ENCODE measurements at places on chromosomes 5 and 9.

GRCh38 chr9:127903557-127904475 is 4.4 kb upstream of the ST6GALNAC6 start:
- DNase-seq, result peak; percentile 90

GRCh38 chr5:104178829-104179456 is 616.4 kb upstream of the NUDT12 start:
- DNase-seq, result peak; percentile 80

GRCh38 chr9:101462558-101462957 is 27.0 kb upstream of the ALDOB start:
- DNase-seq, result peak; percentile 79

DNA sequence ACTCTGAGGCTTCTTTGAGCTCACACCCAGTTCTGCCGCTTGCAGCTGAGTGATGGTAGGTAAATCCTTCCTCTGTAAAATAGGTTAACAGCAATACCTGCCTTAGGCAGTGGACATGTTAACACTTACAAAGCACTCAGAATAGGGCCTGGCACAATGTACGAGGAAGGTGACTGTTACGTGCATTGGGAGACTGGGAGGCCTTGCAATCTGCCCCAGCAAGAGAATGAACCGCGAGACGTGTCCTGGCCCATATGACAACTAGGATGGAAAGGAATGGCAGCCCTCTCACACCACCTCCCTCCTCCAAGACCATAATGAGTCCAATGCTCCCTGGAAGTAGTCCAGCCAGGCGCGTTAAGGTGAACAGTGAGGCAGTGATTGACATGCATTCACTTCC is 23.1 kb upstream of the AKNA start:
- DNase-seq, result no peak

- peak; percentile 31 for DNase-seq
Observed at GRCh38 chr5:179700401-179700918, 1.7 kb downstream of the CANX start.

DNA sequence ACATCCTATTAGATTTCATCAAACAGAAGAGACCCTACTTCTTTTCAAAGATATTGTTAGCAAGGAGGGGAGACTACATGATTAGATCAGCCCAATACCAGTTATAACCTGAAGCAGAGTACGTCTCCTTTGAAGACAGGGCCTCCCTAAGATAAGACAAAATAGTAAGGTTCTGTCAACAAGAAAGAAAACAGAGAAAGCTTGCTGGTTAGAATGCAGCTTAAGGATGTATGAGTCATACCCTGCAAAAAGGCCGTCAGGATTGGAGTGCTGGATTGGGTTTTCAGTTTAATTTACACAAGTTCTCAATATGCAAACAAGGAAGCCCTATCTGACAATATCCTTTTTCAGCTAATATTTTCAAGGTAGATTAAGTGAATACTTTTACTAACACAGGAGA is 1581.2 kb upstream of the WWC1 start:
- no peak for DNase-seq

DNA sequence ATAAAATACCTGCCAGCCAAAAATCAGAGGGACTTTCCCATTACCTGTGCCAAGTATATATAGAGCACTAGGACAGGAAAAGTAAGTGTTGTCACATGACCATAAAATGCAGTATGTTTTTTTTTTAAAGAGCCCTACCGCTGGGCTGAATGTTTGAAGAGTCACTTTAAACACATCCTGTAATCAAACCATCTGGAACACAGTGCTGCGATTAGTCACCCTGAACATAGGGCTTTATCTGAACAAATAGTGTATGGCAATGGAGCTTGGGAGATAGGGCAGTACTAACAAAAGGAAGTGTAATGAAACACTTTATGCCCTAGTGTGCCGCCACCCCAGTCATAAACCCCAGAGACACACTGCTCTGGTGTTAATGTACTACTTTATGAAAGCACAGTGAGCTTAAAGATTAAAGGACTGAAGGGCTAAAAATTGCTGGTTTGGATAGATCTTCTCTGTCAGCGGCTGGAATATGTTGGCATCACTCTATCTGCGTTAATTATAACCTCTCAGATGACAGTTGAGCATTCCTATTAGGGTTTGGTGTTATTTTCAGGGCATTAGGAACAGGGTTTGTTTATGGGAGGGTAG is 90.4 kb downstream of the ZNF608 start:
- no peak for DNase-seq

GRCh38 chr9:85640425-85640824 is 101.3 kb downstream of the AGTPBP1 start:
- DNase-seq, result no peak

GRCh38 chr5:43652537-43653302 is 49.7 kb downstream of the NNT start:
- no peak for DNase-seq

DNA sequence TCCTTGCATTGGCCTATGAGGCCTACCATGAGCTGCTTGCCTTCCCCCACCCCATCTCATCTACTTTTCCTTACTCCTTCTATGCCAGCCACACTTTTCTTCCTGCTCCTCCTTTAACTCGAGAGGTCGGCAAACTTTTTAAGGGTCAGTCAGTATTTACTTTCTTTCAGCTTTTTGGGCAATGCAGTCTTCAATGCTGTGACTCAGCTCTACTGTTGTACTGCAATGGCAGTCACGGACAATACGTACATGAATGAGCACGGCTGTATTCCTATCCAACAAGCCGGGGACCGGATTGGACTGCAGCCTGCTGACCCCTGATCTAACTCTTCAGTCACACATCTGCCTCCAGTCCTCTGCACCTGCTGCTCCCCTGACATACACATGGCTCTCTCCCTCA is 602 bp upstream of the ACTL7A start:
- no peak for DNase-seq

- no peak for DNase-seq
Observed at GRCh38 chr5:91109634-91110033, 273.5 kb downstream of the ARRDC3 start.

DNA sequence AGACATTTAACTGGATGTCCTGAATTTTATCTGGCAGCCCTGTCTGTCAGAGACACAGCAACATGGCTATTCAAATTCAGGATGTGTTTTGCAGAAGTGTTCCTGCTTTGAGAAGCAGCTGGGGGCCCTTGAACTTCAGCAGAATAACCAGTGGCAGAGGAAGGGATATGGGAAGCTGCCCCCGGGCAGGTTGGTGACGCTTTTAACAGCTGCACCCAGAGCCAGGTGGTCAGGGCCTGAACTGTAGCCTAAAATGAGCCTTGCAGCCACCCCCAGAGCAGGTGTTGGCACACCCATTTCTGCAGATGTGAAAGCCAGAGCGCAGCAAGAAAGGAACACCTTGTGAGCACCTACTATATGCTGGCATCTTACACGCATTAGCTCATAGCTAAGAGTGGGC is 128.7 kb upstream of the BOD1 start:
- peak; percentile 39 for DNase-seq

- no peak for DNase-seq
Observed at GRCh38 chr9:98698856-98699255, 9.9 kb downstream of the GABBR2 start.

DNA sequence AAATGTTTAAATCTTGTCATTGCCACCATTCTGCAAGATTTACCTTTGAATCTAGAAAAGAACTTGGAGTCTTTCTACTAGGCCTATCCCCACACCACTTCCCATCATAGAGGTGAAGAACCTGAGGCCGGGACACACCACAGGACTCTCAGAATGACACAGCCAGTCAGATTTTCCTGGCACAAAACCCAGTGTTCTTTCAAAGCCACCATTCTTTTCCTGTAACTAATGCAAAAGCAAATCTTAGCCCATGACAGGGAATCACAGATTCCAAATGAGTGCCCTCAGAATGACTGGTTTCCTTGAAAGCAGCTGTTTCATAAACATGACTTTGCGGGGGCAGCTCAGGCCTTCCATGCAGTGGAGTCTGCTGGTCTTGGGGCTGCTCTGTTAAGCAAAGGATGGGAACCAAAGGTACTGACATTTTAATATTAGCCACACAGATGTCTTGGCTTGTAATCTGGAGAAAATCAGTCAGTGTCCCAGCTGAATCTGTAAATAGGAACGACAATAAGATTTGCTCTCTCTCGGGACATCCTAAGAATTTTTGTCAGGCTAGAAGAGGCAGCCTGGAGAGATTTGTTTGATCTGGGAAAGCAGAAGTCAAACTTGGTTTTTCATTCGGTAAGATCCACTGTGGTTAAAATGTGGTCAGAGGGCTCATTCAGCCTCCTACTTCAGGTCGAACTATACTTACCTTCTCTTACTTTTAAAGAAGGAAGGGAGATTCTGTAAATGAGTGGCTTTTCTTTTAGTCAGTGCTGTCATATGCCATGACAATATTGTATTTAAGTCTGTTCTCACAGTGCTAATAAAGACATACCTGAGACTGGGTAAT is 115.1 kb downstream of the PALM2AKAP2 start:
- DNase-seq, result no peak

DNA sequence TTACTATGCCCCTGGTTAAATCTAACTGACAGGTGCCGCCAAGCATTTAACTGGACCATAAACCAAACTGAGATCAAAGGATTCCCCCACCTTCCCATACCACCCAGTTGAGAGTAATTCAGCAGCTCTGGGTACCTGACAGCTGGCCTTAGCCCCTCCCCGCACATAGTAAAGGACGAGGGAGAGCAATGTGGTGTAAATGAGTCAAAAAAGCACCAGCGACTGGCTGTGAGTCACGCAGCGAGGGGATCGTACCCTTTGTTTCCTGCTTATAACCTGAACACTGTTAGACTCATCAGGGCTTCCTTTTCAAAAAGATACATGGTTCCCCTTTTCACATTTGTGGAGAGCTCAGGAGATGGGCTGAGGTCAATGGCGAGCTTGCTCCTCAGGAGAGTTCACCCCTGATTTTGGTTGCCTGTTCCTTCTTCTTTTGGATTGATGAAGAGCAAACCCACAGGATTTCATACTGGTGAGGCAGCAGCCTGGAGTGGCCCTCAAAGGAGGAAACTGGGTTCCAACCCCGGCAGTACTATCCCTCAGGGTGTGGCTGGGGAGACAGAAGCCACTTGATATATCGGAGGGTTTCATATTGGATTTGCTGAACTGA is 71.5 kb downstream of the ANKRD33B start:
- no peak for DNase-seq

- DNase-seq, result no peak
Observed at GRCh38 chr5:32143617-32144377, 30.3 kb downstream of the GOLPH3 start.
